ENCODE measurements at places on chromosomes 12 and 14.

GRCh38 chr12:52259657-52260243, 14.7 kb upstream of the KRT86 start:
- H3K4me3 ChIP-seq = no peak overlapping the region
- H3K36me3 ChIP-seq = no peaks in the 10 kb centered on the region
- peaks cover 66% of the 10 kb centered on the region for H3K27me3 ChIP-seq
- peaks cover 8% of the 10 kb centered on the region for H3K4me1 ChIP-seq

- no peak overlapping the region for H3K4me3 ChIP-seq
- no peaks in the 10 kb centered on the region for H3K36me3 ChIP-seq
Observed at GRCh38 chr12:66697404-66697803, 18.5 kb upstream of the GRIP1 start.

DNA sequence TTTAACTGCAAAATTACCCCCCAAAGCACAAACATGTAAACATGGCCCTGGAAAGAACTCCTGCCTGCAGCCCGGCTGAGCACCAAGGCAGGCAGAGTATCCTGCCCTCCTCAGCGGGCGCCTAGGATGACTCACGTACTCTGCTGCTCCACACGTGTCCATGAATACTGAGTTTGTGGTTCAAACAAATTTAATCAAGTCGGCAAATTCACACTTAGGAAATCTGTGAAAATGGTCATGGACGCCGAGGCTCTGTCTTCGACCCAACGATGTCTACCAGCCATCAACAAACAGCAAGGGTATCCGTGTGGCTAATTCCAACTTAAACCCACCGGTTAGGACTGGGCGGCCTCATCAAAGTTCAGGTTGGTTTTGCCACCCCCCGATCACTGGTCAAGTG, 25.5 kb downstream of the GOLGA3 start:
- no peaks in the 10 kb centered on the region for H3K27me3 ChIP-seq
- H3K4me1 ChIP-seq = peaks cover 23% of the 10 kb centered on the region
- no peak overlapping the region for H3K27ac ChIP-seq
- H3K4me3 ChIP-seq = no peak overlapping the region

DNA sequence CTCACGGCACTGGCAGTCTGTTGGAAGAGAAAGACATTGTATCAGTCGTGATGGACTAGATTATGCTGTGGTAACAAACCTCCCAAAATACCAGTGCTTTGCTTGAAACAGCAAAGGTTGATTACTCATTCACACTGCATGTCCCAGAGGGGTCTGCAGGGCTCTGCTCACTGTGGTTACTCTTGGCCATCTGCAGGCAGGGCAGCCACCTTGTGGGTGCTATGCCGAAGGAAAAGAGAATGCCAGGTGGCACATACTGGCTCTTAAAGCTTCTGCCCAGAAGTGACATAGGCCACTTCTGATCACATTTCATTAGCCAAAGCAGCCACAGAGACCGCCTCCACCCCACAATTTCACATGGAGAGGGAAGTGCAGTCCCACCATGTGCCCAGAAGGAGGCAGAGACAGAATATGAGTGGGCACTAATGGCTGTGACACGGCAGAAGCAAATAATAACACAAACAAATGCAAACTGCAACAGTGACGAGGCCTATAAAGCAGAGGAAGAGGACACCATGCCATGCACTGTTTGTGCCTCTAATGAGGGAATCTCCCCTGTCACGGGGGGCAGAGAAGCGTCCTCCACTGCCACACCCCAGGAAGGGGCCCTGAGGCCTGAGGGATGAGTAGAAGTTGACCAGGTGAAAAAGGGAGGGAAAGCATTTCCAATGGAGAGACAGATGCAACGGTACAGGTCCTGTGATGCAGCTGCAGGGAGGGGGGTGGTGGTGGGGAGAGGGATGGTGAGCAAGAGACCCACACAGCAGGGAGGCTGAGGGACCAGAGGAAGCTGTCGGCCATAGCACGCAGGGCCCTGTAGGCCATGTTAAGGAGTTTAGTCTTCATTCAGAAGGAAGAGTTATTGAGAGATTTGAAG, 51.7 kb upstream of the KICS2 start:
- no peak overlapping the region for H3K4me3 ChIP-seq
- no peaks in the 10 kb centered on the region for H3K27me3 ChIP-seq
- no peaks in the 10 kb centered on the region for H3K4me1 ChIP-seq
- no peaks in the 10 kb centered on the region for H3K36me3 ChIP-seq

GRCh38 chr12:65857840-65858239, 33.6 kb downstream of the HMGA2 start:
- H3K27ac ChIP-seq = no peak overlapping the region
- no peaks in the 10 kb centered on the region for H3K36me3 ChIP-seq
- no peaks in the 10 kb centered on the region for H3K4me1 ChIP-seq
- no peak for DNase-seq
- H3K27me3 ChIP-seq = no peaks in the 10 kb centered on the region
- H3K4me3 ChIP-seq = no peak overlapping the region

DNA sequence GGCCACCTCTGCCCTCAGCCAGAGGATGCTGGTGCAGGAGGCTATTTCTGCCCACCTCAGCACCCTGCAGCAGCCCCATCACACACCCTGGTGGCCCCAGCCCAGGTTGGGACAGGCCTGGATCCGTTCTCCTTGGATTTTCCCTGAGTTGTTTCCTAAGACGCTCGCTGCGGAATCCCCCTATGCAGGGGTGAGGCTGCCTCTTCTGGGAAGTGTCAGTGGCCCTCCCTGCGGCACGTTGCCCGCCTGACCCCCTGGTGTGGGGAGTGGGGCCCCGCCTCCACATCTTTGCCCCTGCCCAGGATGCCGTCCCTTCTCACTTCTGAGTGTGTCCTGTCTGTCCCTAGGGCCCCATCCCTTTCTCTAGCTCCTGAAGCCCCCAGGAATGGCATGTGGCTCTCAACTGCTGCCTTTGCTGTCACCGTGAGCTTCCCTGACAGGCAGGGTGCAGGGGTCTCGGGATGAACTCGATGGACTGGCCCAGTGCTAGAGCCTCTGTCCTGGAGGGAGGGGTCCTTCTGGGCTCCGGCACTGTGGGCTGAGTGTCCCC, 594 bp upstream of the EXOC3L4 start:
- H3K4me3 ChIP-seq = no peak overlapping the region
- H3K4me1 ChIP-seq = peaks cover 5% of the 10 kb centered on the region
- H3K36me3 ChIP-seq = no peaks in the 10 kb centered on the region
- H3K27me3 ChIP-seq = no peaks in the 10 kb centered on the region

GRCh38 chr12:46134852-46135251, 134.0 kb downstream of the SLC38A1 start:
- peaks cover 9% of the 10 kb centered on the region for H3K27me3 ChIP-seq
- no peak overlapping the region for H3K27ac ChIP-seq
- no peak overlapping the region for H3K4me3 ChIP-seq
- no peak for DNase-seq

DNA sequence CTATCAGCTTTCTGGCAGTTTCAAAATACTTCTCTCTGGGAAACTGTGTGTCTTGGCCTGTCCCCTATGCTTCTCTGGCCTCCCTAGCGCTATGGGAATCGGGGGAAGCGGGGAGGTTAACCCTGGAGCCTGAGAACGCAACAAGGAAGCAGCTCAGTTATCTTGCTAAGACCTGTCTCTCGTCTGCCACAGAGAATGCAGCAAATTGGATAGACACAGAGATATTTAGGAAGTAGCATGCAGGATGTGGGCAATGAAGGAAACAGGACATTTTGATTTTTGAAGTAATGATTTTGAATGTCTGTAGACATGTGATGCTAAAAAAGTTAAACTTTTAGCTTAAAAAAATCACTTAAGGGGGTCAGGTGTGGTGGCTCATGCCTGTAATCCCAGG, 6.6 kb upstream of the CALCOCO1 start:
- DNase-seq = no peak
- H3K36me3 ChIP-seq = no peaks in the 10 kb centered on the region

GRCh38 chr12:75955251-75955650, 76.3 kb downstream of the PHLDA1 start:
- no peak overlapping the region for H3K27ac ChIP-seq
- peaks cover 29% of the 10 kb centered on the region for H3K4me1 ChIP-seq
- no peaks in the 10 kb centered on the region for H3K36me3 ChIP-seq
- no peak overlapping the region for H3K4me3 ChIP-seq

GRCh38 chr12:79058342-79058741, 193.8 kb downstream of the SYT1 start:
- no peak overlapping the region for H3K27ac ChIP-seq
- H3K4me3 ChIP-seq = no peak overlapping the region
- H3K36me3 ChIP-seq = no peaks in the 10 kb centered on the region
- no peak for DNase-seq
- H3K4me1 ChIP-seq = no peaks in the 10 kb centered on the region
- H3K27me3 ChIP-seq = no peaks in the 10 kb centered on the region

DNA sequence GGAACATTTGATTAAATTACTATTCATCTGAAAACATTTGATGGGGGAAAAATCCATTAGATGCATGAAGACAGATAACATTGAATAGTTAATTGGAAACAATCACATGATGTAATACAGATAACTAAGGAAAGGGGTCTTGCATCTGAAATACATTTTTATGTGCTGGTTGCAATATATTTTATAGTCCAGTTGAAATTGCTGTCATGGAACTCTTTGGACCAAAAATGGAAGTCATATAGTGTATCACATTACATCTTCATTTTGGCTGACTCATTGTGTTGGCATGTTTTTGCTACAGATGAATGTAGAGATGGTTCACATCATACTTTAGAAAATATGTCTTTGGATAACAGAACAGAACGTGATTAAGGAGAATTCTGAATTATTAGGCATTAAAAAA, 43.0 kb upstream of the GNPNAT1 start:
- H3K4me3 ChIP-seq = no peak overlapping the region
- DNase-seq = no peak
- no peaks in the 10 kb centered on the region for H3K27me3 ChIP-seq
- no peak overlapping the region for H3K27ac ChIP-seq
- H3K4me1 ChIP-seq = no peaks in the 10 kb centered on the region

DNA sequence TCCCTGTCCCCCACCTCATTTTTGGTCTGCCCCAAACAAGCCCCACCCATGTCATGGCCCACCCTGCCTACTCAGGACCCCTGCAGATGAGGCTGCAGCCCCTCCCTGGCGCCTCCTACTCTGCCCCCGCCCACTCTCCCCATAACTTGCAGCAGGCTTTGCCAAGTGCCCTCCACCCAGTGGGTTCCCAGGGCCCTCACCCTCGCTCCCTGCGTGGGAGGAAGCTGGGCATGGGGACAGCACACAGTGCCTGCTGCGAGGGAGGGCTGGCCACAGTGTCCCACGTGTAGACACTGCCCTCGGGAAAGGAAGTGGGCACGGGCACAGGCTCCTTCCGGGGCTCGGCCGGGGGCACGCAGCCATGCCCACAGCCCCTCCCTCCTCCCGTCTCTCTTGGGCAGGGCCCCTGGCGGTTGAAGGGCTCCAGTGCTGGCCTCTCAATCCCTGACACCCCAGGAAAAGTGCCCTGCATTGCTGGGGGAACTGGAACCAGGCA, 9.4 kb downstream of the AKT1 start:
- no peak overlapping the region for H3K4me3 ChIP-seq
- no peak overlapping the region for H3K27ac ChIP-seq
- H3K36me3 ChIP-seq = peaks cover 1% of the 10 kb centered on the region
- peaks cover 6% of the 10 kb centered on the region for H3K4me1 ChIP-seq

- H3K4me1 ChIP-seq = no peaks in the 10 kb centered on the region
- H3K4me3 ChIP-seq = no peak overlapping the region
- no peak overlapping the region for H3K27ac ChIP-seq
- H3K36me3 ChIP-seq = no peaks in the 10 kb centered on the region
- H3K27me3 ChIP-seq = peaks cover 20% of the 10 kb centered on the region
Observed at GRCh38 chr14:89912667-89913211, 41.8 kb downstream of the EFCAB11 start.

- no peak overlapping the region for H3K4me3 ChIP-seq
- no peaks in the 10 kb centered on the region for H3K4me1 ChIP-seq
- no peaks in the 10 kb centered on the region for H3K27me3 ChIP-seq
Observed at GRCh38 chr12:118463677-118464076, 87.3 kb downstream of the SUDS3 start.

DNA sequence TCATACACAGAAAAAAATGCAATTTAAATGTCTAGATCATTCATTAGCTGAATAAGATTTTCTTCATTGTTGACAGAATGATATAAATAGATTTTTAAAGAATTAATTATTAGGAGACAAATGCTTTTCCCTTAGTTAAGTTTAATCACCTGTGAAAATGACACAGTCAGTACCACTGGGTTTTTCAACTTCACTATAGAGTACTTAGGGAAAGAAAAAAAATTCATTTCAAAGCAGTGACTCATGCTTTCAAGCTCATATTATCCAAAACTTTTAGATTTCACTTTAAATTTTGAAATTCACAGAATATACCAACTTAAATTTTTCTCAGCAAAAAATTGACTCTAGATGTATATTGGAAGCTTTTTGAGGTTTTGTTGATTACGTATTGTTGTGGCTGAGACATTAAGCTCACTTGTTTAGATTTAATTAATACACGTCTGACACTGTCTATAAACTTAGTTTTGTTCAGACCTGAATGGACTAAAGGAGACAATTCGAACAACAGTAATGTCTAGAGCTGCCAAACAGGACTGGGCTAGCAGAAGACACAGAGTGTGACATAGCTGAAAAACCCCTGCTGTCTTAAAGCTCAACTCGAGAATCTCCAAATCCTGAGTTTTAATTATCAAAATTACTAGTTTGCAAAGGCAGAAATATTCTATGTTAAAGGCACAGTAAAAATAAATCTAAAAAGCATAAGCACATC, 1.6 kb downstream of the MGAT4C start:
- H3K4me3 ChIP-seq = no peak overlapping the region
- H3K27me3 ChIP-seq = no peaks in the 10 kb centered on the region
- no peaks in the 10 kb centered on the region for H3K36me3 ChIP-seq
- DNase-seq = no peak
- H3K4me1 ChIP-seq = no peaks in the 10 kb centered on the region

GRCh38 chr14:61925043-61925442, 162.8 kb downstream of the SNAPC1 start:
- H3K4me1 ChIP-seq = no peaks in the 10 kb centered on the region
- no peaks in the 10 kb centered on the region for H3K36me3 ChIP-seq
- no peak overlapping the region for H3K27ac ChIP-seq
- peaks cover 42% of the 10 kb centered on the region for H3K27me3 ChIP-seq
- no peak overlapping the region for H3K4me3 ChIP-seq

- H3K27ac ChIP-seq = no peak overlapping the region
- H3K4me1 ChIP-seq = no peaks in the 10 kb centered on the region
- H3K4me3 ChIP-seq = no peak overlapping the region
- no peaks in the 10 kb centered on the region for H3K36me3 ChIP-seq
- DNase-seq = no peak
- no peaks in the 10 kb centered on the region for H3K27me3 ChIP-seq
Observed at GRCh38 chr12:110906985-110907384, 13.4 kb downstream of the MYL2 start.

GRCh38 chr12:80413462-80413861, 30.6 kb upstream of the PTPRQ start:
- no peaks in the 10 kb centered on the region for H3K4me1 ChIP-seq
- no peak overlapping the region for H3K4me3 ChIP-seq
- no peak overlapping the region for H3K27ac ChIP-seq
- DNase-seq = no peak
- no peaks in the 10 kb centered on the region for H3K27me3 ChIP-seq
- H3K36me3 ChIP-seq = no peaks in the 10 kb centered on the region
